Stimulated activated naive CD4-positive, alpha-beta T cell treated with Interleukin-2 at 50 U/mL for 16 hours (primary cell): ENCODE measurements at places on chromosomes 2 and 18.

DNA sequence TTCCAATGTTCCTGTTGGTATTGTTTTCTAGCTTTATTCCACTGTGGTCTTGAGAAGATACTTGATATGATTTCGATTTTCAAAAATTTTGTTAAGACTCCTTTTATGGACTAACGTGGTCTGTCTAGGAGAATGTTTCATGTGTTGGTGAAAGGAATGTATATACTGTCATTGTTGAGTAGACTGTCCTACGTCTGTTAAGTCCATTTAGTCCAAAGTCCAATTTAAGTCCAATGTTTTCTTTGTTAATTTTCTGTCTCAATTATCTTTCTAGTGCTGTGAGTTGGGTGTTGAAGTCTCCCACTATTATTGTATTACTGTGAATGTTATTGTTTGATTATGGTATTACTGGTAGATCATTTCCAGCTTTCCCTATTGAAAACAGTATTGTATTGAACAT lies 55.8 kb upstream of the TTC27 start:
- DNase-seq, result no peak

DNA sequence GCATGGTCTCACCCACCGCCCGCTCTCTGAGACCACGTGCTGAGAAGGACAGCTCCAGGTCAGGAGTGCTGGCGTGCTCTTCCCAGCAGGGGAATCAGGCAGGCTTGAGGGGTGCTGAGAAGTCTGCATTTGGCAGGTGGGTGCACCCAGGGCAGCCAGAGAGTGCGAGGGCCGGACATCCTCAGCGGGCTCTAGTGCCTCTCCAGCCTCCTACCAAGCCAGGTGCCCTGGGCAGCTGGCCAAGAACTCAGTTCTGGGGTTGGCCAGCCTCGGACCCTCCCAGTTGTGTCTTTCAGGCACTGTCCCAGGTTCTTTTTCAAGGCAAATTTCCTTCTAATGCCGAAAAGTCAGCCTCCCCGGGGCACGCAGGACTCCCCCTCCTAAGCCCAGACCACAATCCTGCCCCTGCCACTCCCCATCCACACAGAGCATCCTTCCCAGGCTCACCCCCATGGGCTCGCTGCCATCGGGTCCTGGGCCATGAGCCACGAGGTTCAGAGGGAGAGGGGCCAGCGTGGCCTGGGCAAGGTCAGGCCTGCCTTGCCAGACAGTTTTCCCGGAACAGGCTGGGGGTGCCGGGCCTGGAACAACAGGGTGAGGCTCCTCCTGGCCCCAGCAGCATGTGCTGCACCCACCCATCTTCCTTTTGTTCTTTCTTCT lies 52.2 kb upstream of the GPC1 start:
- no peak for DNase-seq

DNA sequence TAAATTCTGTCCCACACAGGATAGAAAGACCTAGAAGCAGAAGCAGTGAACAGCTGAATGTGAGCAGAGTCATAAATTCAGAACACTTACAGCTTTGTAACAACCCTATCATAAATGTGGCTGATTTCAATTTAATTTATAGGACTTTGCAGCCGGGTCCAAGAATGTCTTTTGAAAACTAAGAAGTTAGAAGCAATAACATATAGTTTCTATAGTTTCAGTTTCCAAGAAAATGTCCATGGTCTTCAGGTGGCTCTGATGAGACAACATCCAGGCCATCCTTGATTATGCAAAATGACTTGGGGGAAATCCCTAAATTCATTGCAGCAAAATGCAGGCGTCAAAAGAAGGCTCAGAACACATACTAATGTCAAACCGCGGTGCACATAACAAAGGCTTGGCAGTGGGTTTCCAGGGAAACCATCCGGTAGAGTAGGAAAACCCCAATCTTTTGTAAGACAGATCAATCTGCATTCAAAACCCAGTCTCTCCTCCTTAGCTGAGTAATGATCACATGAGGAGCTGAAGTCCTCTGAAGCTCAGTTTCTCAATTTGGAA lies 442.2 kb upstream of the ID2 start:
- peak; percentile 7 for DNase-seq

- no peak for DNase-seq
Observed at GRCh38 chr2:25198209-25198525, 29.8 kb upstream of the POMC start.

GRCh38 chr2:105141099-105141614 lies 100.4 kb upstream of the GPR45 start:
- DNase-seq, result no peak

GRCh38 chr2:138853761-138854160 lies 73.6 kb upstream of the NXPH2 start:
- DNase-seq, result no peak

- no peak for DNase-seq
Observed at GRCh38 chr18:77700051-77700450, 450.4 kb downstream of the GALR1 start.

DNA sequence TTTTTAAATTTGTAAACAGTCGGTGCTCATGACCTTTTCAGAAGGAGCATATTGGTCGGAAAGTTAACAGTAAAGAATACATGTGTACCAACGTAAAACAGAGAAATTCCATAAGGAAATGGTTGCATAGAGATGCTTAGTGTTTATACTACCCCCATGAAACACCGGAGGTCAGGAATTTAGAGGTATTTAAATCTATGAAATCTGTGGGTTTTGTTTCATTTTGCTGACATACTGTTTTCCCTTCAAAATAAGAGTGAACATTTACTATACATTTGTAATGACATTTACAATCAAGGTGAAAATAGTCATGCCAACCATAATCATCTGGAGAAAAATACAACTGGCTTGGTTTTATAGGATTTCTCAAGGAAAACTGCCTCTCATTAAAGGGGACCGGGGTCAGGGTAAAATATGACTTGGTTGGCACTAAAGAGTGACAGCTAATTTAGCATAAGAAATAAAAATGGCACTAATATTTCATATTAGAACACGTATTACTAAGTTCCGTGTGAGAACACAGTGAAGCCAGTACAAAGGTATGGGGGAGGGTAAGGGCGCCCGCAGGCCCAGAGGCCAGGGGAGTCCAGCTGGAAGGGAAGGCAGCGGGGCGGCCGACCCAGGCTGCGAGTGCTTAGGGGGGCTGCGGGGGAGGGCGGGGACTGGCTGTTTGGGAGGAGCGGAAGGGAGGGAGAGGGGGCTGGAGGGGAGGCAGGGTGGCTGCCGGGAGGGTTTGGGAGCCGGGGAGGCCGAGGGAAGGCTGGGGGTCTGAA lies 1.1 kb upstream of the RNU4ATAC start:
- peak; percentile 20 for DNase-seq

DNA sequence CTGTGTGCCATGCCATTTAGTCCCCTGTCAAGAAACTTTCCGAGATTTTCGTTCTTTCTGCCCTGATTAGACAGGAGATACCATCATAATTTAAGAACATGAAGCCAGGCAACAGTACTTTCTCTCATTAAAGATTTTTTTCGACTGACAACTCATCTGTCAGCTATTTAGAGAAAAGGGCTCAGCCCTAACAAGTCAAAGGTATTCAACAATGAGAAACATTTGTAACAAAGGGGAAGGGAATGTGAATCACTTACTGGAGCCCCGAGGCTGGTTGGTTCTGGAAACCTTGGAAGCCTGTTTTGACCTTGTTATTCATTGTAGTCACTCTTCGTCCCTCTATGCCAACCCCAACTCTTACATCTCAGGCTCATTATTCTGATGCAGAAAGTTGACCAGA lies 199.4 kb downstream of the SPP2 start:
- DNase-seq, result no peak

DNA sequence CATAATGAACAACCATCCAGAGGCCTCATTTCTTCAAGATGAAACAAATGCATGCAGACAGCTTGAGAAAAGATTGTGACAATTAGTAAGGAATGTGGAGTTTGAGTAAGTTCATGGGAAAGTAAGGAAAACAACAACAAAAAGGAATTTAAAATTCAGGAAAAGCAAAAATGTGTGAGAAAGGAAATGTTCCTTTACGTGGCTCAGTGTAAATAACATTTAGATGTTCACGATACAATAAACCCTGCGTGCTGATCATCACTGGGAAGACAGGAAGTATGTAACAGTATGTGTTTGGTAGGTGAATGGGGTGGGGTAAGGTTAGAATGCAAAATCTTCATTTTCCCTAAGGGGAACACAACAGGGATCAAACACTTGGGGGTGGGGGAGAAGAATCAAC lies 72.7 kb downstream of the TRIP12 start:
- no peak for DNase-seq

DNA sequence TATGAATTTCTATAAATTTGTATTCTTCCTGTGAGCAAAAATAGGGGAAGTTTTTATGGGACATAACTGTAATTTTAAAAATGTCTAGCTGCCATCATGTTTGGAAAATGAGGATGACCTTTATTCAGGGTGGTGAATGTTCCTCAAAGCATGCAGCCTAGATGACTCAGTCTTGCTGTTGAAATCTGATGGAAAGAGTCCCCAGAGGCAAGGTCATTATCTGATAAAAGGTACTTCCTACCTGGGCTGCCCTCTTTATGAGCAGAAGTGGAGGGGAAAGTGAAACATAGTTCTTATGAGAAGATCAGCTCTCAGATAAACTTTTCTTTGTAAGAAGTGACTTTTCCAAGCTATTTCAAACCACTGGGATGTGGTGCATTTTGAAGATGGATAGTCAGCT lies 1144.7 kb upstream of the PIK3C3 start:
- DNase-seq, result no peak

- no peak for DNase-seq
Observed at GRCh38 chr2:128260239-128261138, 58.2 kb downstream of the HS6ST1 start.

DNA sequence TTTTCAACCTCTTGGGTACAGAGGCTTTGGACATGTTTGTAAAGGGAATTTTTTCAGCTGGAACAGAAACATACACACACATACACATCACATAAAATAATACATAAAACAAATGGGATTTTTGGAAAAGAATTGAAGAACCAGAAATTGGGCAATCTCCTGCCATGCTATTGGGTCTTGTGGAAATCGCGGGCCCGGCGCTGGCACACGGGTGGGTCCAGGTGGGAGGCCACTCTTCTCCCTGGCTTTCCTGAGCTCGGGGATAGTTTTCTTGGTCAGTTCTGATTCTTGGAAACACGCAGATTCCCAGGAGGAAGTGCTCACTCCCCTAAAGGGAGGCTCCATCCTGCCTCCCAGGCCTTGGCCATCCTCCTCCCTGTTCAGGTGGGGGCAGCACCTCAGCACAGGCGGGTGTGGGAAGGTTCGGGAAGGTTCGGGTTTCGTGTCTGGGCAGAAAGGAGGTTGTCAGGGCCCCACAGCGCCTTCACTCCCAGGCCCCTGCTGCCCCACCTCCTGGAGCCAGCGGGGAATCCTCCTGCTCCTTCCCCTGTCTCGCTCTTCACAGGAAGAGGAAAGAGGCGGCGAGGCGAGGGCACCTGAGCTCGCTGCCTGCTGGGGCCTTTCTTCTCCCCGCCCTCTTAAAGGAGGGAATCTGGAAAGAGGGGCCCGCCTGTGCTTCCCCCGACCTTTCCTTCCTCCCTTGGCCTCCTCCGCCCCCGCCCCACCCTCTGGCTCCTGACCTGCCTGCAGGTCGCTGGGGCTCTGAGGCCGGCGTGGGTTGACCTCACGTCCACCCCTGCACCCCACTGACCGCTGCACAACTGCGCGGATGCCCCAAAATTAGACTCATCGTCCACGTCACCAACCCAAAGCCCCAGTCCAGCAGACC lies 97.8 kb upstream of the PXDN start:
- DNase-seq, result no peak

- no peak for DNase-seq
Observed at GRCh38 chr2:120488531-120488930, 142.6 kb downstream of the INHBB start.

DNA sequence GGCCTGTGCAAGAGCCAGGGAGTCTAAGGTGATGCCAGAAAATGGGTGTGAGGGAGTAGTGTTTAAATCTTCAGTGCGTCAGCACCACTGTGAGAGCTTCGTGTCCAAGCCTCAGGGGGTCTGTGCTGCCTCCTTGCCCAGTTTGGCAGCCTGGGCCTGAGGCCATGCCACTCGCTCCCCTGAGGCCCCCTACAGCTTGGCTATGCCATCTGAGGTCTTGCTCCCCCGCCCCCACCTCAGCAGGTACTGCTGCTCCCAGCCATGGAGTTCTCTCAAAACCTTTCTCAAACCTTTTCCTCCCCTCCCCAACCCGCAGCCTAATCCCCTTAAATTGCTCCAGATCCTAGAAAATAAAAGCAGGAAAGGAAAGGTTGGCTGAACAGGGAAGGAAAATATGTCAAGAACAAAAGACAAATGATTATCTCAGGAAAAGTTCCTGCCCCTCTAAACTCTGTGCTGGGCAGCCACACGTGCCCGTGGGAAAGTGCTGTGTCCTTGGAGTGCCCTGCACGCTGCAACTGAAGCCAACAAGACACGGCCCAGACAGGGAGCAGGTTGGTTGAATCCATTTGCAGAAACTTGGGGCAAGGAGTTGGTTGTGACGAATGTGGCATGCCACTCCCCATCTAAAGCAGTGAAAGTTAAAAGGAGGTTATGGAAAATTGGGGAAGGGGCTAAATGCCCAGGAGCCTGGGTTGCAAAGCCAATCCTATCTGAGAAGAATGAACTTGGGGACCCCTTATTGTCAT lies 61.2 kb downstream of the ATOH8 start:
- no peak for DNase-seq

GRCh38 chr2:197929008-197929885 lies 124.9 kb downstream of the PLCL1 start:
- no peak for DNase-seq

- no peak for DNase-seq
Observed at GRCh38 chr18:41966943-41967342, 11.9 kb downstream of the PIK3C3 start.

- DNase-seq, result no peak
Observed at GRCh38 chr2:132599556-132599955, 70.4 kb downstream of the LYPD1 start.

DNA sequence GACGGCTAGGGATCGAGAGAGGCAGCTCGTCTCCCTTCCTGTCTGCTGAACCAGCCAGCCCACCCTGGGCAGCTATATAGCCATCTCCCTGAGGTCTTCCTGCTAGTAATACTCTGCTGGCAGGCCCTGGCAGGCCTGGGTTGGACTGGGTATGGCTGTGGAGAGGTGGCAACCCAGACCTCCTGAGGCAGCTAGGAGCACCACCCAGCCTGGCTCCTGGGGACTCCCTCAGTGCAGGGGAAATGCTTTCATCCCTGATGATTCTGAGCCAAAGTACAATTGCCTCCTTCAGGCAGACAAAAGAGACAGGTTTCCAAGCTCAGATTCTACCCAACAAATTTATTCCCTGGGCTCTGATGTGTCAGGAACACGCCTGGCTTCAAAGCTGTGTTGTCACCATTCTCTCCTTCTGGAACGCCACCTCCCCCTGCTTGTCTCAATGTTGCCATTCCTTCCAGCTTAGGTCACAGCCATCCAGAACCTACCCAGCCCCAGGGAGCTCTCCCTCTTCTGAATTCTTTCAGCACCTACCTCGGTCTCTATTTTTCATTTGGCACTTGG lies 4.7 kb upstream of the DNAJB2 start:
- DNase-seq, result no peak

DNA sequence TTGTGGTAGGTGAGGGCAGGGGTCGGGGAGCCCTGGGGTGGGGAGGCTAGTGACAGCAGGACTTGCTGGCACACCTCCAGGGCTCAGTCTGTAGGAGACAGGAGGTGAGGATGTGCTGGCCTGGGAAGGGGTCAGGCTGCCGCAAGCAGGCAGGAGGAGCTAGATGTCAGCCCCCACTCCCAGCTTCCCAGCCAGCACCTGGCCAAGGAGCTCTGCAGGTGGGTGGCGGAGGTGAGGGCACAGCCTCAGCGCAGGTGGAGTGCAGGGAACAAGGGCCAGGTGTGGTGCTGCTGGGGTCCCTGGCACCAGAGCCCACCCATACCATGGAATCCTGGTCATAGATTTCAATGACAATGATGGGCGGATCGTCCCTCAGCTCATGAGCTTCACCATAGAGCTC lies 2.9 kb downstream of the OTOF start:
- DNase-seq, result no peak
